ENCODE measurements at places on chromosomes 7 and 10.
A peak's percentile ranks its signal among the peaks of the same experiment; 100 is the strongest.

GRCh38 chr7:28685242-28685643 is 272.9 kb downstream of the TRIL start:
- DNase-seq: no peak

- DNase-seq: peak; percentile 37
These were observed 578.2 kb downstream of the PARD3 start for GRCh38 chr10:34236931-34237330.

- no peak for DNase-seq
These were observed 10.2 kb upstream of the ZNF467 start for GRCh38 chr7:149783386-149784250.

DNA sequence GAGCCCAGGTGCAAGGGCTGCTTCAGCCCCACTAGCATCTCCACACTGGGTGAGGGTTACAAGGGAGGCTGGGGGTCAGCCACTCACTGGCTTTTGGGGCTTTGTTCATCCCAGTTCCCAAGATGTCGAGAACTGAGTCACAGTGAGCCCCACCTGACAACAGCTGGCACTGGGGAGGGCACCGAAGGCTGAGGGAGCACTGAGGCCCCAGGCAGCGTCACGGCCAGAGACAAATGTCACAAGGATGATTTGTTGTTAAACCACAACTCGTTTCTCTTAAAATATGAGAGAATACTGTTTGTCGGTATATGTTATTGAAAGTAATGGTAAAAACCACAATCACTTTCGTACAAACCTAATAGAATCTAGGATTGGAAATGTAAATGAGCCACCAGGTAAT is 219.9 kb downstream of the CELF2 start:
- no peak for DNase-seq

GRCh38 chr7:42162560-42163325 is 74.3 kb downstream of the GLI3 start:
- no peak for DNase-seq

DNA sequence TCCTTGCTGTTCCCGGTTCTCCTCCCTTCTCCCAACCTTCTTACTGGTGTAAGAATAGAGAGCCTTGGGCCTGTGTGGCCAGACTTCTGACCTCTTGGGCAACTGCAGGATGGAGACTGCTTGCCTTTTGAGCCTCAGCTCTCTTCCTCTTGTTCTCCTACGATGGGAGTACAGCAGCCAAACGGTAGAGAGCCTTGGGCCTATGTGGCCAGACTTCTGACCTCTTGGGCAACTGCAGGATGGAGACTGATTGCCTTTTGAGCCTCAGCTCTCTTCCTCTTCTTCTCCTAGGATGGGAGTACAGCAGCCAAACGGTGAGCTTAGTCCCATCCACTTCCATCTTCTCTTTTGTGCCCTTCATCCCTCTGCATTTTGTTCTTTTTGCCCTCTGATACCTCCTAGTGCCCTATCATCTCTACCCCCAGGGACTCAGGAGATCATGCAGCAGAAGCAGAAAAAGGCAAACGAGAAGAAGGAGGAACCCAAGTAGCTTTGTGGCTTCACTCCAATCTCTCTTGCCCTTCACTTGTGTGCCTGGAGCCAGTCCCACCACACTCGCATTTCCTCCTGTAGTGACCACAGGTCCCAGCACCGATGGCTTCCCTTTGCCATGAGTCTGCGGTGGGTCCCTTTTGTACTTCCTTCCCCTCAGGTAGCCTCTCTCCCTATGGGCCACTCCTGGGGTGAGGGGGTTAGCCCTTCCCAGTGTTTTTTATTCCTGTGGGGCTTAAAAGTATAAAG is 15.3 kb downstream of the SLC25A13 start:
- DNase-seq: no peak

DNA sequence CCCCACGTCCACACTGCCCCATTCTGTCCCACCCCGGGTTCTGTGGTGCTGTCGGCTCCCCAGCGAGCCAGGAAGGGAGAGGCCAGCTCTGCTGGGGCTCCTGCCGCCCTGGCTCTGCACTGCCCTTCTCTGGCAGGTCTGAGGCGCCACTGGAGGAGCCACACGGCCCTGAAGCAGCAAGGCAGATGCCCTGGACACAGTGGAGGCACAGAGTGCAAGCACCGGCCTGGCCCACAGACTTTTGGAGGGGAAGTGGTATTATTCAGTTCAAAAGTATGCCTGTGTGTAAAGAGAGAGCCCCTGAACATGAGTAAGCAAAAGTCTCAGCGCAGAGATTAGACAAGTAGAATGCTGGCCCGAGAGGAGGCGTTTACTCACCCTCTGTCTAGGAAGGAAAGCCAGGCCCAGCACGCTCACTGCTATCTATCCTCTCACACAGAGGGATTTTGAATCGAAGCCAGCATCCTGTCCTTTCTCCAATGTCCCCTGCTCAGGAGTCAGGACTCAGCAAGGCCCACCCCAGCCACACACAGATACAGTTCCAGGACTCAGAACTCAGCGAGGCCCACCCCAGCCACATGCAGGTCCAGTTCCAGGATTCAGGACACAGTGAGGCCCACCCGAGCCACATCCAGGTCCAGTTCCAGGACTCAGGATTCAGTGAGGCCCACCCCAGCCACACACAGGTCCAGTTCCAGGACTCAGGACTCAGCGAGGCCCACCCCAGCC is 115.0 kb downstream of the EGFR start:
- no peak for DNase-seq

GRCh38 chr10:126063353-126063791 is 167.0 kb downstream of the FANK1 start:
- DNase-seq: no peak

GRCh38 chr10:76175533-76176165 is 744.2 kb downstream of the LRMDA start:
- DNase-seq: no peak

DNA sequence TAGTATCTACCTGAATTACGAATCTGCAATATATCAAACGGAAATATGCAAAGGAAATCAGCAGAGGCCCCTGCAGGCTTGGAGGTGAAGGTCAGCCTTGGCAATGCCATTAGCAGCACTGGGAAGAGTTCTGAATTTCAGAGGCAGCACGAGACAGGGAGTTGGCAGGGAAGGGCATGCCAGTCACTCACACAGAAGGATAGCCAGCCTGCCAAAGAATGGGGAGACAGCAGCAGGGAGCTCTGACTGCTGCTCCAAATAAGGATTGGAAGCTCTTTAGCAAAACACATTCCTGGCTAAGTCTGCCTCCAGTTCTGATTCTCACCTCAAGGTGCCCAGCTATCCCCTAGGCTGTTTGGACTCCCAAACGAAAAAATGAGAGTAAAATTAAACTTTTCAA is 188.0 kb downstream of the PDE1C start:
- DNase-seq: peak; percentile 22

GRCh38 chr10:32988604-32989003 is 30.6 kb upstream of the ITGB1 start:
- DNase-seq: no peak

DNA sequence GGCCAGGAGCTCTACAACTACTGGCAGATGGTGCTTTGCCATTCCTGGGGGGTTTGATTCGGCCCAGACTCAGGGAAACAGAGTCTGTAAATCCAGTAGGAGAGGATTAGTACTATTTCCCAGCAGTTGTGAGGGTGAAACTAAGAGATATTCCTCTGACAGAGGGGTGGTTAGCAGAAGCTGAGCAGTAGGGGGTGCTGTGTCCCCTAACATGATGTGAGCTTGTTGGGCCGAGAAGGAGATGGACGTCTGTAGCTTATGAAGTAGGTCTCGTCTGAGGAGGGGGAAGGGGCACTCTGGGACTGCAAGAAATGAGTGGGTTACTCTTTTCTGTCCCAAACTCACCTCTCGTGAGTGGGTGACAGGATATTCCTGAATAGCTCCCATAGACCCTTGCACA is 179.2 kb upstream of the MBL2 start:
- peak; percentile 78 for DNase-seq

GRCh38 chr7:44145969-44146911 is 5.1 kb upstream of the MYL7 start:
- peak; percentile 91 for DNase-seq

Measured in DMS53 (cell line).